Panc1 (cell line): ENCODE measurements at places on chromosomes 7 and 10.

- DNase-seq = no peak
These were observed 68.4 kb downstream of the PTEN start for GRCh38 chr10:87931836-87932230.

GRCh38 chr7:38025815-38026214 is 105.4 kb downstream of the EPDR1 start:
- no peak for DNase-seq

DNA sequence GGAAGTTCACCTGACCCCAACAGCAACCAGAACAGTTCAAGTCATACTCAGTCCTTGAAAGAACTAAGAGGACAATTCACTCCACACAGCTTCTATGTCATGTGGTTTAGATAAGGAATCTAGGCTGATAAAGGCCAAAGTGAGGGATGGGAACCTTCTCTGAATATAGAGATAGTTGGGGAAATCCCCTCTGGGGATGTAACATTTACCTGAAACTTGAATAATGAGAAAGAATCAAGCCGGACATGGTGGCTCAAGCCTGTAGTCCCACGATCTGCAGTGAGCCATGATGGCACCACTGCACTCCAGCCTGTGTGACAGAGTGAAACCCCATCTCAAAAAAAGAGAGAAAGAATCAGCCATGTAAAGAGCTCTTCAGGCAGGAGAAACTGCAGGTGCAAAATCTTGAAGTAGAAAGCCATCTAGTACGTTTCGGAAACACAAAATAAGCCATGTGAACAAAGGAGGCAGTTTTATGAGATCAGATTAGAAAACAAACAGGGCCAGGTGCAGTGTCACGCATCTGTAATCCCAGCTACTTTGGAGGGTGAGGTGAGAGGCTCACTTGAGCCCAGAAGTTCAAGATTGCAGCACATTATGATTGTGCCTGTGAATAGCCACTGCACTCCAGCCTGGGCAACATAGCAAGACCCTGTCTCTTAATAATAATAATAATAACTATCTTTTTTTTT is 4.5 kb upstream of the DNMBP start:
- no peak for DNase-seq

DNA sequence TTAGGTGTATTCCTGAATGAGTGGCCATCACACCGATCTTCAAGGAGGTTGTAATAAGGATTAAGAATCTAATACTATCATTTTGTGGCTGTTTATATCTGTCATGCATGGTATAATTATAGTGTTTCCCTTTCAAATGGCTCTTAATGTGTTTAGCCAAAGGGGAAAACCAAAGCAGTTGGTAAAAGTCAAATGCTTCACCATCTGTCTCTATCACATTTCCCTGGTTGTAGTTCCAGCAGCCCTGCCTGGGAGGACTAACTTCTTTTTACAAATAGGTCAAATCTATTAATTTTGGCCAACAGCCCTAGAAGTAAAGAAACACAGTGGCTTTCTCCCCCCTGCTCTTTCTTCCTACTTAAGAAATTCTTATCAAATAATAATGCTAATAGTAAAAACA is 56.7 kb downstream of the ZNF365 start:
- DNase-seq = no peak

DNA sequence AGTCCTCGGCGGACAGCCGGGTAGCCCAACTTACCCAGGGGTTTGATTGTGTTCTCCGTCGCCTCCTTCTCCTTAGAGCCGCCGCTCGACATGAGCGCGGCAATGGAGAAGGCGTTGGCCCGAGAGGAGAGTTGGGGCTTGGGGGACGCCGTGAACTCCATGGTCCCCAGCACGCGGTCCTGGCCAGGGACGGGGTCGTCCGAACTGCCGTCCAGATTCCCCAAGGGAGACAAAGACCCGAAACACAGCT is 515 bp downstream of the TBX20 start:
- no peak for DNase-seq

DNA sequence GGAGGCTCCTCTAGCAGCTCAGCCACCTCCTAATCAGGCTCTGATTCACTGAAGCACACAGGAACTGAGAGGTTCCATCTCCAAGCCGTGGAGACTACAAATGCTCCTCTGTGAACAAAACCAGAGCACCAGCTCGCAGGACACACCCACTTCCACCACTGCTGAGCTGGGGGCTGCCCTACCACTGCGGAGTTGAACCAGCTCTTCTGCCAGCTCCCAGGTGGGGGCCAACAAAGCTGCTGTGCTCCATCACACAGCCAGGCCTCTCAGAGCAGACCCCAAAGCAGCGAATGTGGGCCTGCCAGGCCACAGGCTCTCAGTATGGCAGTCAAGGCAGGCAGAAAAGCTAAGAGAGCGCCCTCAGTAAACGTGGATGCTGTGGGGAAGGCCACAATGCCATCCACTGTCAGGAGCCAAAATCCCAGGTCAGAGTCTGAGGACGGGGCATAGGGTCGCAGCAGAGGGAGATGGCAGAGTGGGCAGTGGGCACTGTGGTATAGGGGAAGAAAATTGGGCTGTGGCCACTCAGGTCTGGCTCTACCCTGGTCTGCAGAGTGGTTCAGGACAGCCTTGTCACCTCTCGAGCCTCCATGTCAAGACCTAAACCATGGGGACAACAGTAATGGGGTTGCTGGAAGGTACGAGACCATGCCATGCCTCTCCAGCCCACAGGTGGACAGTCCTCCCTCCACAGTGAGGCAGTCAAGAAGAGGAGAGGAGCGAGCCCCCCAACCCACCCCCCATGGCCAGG is 82.1 kb downstream of the GRID1 start:
- no peak for DNase-seq

GRCh38 chr10:69636626-69637605 is 6.9 kb downstream of the FAM241B start:
- DNase-seq = no peak

- DNase-seq = no peak
These were observed 5.8 kb upstream of the LRRC4 start for GRCh38 chr7:128037081-128037480.

- DNase-seq = no peak
These were observed 30.9 kb downstream of the KCNMA1 start for GRCh38 chr10:77606751-77607150.

DNA sequence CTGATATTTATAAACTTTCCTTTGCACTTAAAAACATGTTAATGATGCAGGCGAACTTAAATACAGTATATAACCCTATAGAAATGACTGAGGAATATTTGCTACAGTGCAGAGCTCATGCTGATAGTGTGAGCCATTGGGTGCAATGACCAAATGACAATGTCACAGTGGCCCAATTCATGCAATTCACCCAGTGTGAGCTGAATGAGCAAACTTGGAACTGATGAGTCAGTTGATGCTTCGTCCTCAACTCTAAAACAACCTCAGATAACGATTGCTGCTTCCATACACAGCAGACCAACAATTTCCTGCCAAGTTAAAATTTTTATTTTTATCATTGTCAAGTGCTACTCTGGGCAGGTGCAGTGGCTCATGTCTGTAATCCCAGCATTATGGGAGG is 12.1 kb upstream of the ZC3HAV1L start:
- no peak for DNase-seq

DNA sequence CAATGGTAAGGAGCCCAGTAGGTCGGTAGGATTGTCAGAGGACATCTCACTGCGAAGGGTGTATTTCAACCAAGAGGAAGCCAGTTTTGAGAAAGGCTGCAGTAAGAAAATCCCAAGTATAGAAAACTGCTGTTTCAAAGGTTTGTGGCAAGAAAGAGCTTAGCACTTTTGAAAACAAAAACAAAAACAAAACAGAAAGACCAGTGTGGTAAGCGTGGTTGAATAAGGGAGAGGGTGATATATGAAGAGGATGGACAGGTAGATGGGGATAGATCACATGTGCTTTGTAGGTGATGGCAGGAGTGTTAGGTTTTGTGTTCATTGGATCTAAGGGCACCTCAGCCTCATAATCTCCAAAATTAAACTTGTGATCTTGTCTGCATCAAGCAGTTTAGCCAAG is 141.6 kb upstream of the WNT16 start:
- no peak for DNase-seq

DNA sequence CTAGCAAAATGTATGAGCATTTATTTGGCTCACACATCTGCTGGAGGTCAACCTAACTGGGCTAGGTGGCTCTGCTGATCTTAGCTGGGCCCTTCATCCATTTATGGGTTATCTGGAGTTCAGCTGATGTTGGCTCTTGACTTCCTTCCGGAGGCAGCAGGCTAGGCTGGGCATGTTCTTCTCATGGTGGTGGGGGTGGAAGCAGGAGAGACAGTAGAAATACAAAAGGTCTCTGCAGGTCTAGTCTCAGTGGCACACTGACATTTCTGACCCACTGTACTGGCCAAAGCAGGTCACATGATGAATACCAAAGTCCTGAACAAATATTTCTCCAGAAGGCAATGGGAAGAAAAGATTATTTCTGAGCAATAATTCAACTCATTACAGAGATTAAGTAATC is 334.6 kb downstream of the CRPPA start:
- no peak for DNase-seq
